ENCODE measurements at places on chromosomes 1 and 21. TPM values are rescaled to one million over a fixed set of nuclear protein-coding genes. Genes with fewer than 3 reads are reported as not detected.

ZFP69B gene
- 1.2 TPM for total RNA-seq

TMEM39B gene
- 4.7 TPM for total RNA-seq

LAMTOR2 gene
- 79.0 TPM for total RNA-seq

VWA5B1 gene
- 0.05 TPM for total RNA-seq

PIGK gene
- 55.2 TPM for total RNA-seq

DNA sequence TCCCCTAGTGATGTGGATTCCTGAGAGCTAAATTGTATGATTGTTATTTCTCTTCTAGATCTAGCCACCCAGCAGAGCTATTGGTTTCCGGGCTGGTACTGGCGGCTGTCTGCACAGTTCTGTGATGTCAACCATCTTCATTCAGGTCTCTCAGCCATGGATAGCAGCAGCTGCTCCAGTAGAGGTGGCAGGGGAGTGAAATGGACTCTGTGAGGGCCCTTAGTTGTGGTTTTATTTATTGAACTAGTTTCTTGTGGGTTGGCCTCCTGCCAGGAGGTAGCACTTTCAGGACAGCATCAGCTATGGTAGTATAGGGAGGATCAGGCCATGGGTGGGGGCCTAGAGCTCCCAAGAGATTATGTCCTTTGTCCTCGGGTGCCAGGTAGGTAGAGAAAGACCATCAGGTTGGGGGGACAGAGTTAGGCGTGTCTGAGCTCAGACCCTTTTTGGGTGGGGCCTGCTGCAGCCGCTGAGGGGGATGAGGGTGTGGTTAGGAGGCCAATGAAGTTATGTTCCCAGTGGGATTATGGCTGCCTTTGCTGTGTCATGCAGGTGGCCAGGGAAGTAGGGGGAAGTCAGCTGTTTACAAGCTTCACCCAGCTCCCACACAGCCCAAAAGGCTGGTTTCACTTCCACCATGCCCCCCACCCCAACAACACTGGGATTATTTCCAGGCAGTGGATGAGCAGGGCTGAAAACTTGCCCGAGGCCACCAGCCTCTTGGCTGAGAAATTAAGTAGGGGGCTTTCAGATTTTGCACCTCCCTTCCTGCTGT, 55.1 kb upstream of the RGS4 start:
- no peak for DNase-seq

GRCh38 chr1:103353391-103353790, 172.1 kb upstream of the RNPC3 start:
- no peak for DNase-seq

DNA sequence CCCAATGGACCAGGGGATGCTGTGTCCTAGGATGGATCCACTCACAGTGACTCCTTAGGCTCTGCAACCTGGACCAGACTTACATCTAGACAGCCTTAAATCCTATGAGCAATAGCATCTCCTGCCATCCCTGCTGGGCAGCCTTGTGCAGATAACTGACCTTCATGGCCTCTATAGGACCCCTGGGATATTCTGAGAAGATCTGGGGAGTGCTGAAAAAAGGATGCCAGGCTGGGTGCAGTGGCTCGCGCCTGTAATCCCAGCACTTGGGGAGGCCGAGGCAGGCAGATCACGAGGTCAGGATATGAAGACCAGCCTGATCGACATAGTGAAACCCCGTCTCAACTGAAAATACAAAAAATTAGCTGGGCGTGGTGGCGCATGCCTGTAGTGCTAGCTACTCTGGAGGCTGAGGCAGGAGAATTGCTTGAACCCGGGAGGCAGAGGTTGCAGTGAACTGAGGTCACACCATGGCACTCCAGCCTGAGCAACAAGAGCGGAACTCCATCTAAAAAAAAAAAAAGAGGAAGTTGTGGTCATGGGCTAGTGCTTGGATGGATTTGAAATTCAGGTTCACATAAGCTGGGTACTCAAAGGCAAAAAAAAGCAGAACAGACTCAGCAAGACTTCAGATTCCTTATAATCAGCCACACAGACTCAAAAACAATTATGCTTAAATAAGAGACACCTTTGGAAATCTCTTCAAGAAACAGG, 10.9 kb upstream of the SH2D1B start:
- DNase-seq = no peak

- DNase-seq = no peak
Observed at GRCh38 chr1:156654700-156655099, 12.8 kb downstream of the BCAN start.

DNA sequence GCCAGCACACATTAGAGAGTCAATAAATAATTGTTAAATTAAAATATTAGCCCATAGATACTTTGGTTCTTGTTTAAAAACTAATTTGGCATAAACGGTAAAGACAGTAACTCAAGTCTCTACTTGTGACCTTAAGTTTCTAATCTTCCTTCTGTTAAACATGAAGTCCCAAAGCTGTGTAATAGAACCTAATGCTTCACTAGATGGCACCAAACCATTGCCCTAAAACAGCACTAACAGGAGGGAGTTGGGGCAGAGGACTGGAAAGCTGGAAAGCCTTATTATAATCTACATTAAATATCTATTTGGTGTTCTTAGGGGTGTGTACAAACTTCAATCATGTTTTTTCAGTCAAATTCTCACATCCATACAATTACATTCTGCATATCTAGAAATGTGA, 176.7 kb downstream of the OLFM3 start:
- DNase-seq = peak; percentile 36

DNA sequence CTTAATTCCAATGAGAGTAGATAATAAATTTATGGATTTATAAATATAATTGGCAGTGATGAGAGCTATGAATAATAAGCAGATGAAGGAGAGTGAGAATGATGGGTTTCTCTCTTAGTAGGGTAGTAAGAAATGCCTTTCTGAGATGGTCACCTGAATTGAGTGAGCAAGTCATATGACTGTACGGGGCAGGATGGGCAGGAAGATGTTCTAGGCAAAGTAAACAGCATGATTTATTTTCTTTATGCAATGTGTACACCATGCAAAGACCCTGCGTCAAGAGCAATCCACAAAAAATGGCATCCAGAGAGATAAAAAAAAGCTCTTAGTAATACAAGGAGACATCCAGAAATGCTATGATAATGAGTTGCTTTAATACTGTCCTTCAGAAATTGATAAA, 409.9 kb downstream of the HLX start:
- no peak for DNase-seq

- peak; percentile 49 for DNase-seq
Observed at GRCh38 chr1:159647616-159648015, 60.0 kb downstream of the APCS start.
